AG09309 (cell line): ENCODE measurements at places on chromosomes 3 and 15.
A peak's percentile ranks its signal among the peaks of the same experiment; 100 is the strongest.

GRCh38 chr3:128799653-128800052 lies 73.7 kb downstream of the RAB7A start:
- no peak for DNase-seq

- peak; percentile 49 for DNase-seq
These were observed 326.0 kb upstream of the SGO1 start for GRCh38 chr3:20511863-20512505.

GRCh38 chr3:54123776-54124196 lies 1.4 kb downstream of the CACNA2D3 start:
- DNase-seq: no peak

- no peak for DNase-seq
These were observed 7.3 kb upstream of the MCCC1 start for GRCh38 chr3:183106635-183107034.

GRCh38 chr3:86968244-86968932 lies 22.6 kb downstream of the VGLL3 start:
- no peak for DNase-seq

DNA sequence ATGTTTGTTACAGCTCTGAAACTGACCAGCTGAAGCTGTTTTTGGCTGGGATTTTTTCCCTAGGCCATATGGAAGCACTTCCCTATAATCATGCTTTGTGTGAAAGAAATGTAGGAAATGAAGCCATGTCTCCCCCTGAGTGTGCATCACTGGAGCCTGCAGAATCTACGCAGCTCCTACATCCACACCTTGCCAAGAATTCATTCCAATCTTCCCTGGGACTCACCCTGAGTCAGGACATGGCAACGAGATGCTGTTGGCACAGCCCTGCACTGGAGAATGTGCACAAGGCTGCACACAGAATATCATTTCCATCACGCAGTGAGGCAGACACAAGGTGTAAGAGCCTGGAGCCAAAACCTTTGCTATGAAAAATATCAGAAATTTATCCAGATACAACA lies 189.5 kb downstream of the ADAMTSL3 start:
- DNase-seq: no peak

DNA sequence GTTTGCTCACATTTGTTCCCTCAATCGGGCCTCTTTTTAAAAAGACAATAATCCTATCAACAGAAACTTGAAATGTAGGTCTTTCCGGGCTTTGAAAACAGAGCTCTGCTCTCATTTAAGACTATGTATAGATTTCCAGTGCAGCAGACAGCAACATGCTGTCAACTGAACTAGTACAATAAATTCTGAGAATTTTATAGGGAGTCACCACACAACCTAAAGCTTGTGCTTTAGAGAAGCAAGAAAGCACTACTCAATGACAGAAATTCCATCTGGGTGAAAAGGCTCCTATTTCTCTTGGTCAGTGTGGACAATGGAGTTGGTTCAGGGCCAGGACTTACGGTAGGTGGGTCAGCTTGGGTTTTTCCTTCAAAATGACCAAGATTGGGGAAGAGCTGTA lies 583.5 kb downstream of the ROBO1 start:
- DNase-seq: no peak

DNA sequence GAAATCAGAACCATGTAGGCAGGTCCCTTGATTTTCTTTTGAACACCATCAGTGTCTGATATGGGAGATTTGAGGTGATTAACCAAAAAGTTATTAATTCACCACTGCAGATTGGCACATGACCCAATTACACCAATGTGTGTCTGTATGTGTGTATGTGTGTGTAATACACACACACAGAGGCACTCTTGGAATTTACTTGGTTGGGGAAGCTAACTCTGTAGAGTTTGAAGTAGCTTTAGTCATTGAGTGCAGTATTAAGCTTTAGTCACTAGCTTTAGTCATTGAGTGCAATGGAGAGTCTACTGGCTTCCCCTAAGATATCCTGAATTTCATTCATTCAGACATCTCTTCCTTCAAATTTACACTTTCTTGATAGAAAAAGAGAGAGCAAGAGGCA lies 109.4 kb upstream of the C15orf61 start:
- no peak for DNase-seq
